Activated CD8-positive, alpha-beta memory T cell treated with anti-CD3 and anti-CD28 coated beads, Interleukin-2, amount 10 ng/mL, durations not matched to agents 7 days and 5 days (primary cell): ENCODE measurements at places on chromosomes 3 and 15. TPM values are rescaled to one million over a fixed set of nuclear protein-coding genes. Genes with fewer than 3 reads are reported as not detected.

GRCh38 chr3:17183951-17184550 is 299.3 kb downstream of the PLCL2 start:
- no peak for DNase-seq

DNA sequence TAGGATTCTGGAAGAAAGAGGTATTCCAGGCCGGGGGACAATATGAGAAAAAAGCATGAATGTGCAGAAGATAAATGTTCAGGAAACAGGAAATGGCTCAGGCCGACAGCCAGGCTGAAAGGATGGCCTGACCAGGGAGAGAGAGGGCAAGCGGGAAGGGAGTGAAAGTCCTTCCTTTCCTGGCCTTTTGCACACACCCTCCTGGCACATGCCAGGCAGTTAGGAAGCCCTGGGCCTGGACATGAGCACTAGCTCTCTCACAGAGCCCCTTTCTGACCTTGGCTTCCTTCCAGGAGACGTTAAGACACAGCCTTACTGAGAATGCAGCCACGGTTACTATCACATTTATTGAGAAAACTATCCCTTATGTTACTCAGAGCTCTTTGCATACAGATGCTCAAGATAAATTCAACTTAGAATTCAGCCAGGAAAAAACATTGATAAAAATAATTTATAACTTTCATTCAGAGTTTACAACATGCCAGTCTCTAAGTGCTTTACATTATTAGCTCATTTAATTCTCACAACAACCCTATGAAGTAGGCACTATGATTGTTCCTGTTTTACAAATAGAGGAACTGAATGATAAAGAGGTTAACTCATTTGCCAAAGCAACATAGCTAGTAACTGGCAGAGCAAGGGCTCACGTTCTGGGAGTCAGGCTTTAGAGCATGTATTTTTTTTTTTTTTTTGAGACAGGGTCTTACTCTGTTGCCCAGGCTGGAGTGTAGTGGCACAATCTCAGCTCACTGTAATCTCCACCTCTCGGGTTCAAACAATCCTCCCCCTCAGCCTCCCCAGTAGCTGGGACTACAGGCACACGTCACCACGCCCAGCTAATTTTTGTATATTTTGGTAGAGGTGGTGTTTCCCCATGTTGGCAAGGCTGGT is 39.4 kb upstream of the SMAD3 start:
- no peak for DNase-seq

DNA sequence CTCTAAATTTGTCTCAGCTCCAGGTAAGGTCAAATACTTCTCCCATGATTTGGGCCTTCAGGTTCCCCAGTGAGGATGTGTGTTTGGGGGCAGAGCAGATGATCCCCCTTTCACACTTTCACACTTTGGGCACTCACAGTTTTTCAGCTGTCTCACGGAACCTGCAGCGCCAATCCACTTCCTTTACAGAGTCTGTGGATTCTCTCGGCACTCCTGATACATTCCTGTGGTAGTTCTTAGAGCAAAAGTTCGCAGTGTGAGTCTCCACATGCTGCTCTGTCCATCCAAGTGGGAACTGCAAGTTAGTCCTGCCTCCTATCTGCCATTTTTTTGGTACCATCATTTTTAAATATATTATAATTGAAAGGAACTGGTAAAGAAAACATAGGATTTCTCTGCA is 20.2 kb upstream of the CPOX start:
- DNase-seq, result no peak

GRCh38 chr3:150830094-150830681 is 67.2 kb upstream of the SIAH2 start:
- no peak for DNase-seq

- no peak for DNase-seq
These were observed 21.6 kb upstream of the ZNF280D start for GRCh38 chr15:56754772-56755370.

DNA sequence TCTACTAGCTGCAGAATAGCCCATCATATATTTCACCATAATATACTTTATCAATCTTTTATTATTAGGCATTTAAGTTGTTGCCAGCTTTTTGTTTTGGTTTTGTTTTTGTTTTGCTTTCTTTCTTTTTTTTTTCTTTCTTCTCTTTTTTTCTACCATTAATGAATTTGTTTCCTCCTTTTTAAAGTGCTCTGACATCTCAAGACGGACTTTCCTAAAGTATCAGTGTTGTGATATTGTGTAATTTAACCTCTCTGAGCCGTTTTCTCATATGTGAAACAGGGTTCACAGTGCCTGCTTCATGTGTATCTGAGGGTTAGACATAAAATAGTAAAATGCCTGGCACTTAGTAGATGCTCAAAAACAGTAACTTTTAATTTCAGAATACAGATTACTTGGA is 109.5 kb upstream of the IL12A start:
- no peak for DNase-seq

DNA sequence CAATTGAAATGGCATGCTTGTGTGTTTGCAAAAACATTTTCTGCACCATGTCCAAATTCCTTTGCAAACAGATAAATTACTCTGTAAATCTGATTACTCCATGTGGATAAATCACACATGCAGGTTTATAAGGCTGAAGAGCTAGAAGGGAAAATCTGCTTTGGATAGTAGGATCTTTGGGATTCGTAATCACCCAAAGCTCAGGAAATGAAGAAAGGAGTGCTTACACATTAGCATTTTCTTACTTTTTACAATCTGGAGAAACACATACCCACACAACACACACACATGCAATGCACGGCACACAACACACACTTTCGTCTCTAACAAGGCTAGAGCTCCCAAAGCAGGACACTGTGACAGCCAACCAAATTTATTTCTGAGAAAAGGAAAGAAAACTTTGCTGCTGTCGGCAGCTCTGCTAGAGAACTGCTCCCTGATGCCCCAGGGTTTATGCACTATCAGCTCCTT is 2.1 kb downstream of the LSAMP start:
- DNase-seq, result no peak

- DNase-seq, result no peak
These were observed 156.4 kb upstream of the CBLB start for GRCh38 chr3:106025151-106025722.

DNA sequence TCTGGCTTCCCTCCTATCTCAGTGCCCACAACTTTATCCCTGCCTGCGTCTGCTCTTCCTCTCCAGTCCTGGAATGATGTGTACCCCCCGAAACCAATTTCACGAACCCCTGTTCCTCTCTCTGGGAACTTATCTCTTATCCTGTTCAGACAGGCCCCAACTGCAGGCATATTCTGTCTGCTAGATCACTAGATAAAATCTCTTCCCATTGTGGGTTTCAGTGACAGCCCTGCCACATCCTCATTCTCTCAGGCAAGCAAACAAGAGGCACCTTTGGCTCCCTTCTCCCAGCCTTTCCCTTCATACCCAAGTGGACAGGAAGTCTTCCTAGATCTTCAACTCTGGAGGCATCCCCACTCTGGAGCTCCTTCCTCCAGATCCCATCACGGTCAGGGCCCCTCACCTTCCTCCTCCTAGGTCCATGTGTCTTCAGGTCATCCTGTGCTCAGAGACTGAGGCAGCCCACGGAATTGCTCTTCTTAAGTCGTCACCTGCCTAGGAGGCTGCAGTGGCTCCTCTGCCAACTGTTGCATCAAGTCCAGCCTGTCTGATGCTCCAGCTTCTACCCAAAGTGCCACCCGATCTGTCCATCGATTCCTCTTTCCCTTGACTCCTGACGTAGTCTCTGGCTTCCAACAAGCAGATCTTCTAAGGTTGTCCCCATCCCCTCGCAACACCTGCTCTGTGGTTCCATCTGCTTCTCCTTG is 190.8 kb downstream of the SLCO3A1 start:
- no peak for DNase-seq

GRCh38 chr15:34456658-34457057 is 19.1 kb upstream of the GOLGA8A start:
- DNase-seq, result no peak

DNA sequence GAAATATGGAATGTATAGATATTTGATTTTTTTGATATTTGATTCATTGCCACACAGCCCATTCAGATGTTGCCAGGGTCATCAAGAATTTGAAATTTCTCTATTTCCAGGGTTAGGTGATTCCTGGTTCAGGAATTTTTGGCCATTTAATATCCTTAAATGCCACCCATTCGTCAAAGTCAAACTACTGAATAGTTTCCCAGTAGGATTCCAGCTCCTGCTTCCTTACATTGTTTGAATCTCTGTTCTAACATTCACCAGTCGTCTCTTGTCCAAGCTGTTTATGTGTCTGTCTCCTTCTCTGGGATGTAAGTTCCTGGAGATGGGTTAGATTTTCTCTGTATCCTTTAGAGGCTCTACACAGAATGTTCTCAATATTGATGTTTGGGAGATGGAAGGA is 124.9 kb upstream of the TLE3 start:
- DNase-seq, result no peak

DNA sequence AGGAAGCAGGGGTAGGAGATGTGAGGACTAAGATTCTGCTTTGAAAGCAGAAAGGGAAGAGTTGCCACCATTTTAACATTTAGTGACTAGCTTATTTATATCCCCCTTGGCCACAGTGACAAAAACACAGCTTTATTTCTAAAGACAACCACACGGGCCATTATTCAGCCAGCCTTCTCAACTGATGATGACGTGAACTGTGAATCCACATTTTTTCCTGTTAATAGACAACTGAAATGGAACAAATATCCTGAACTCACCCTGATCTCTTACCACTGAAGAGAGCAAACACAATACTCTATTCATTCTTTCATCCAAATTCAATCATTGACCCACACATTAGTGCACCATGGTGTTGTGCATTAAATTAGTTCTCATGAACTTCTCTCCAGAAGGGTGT is 145.1 kb downstream of the TNIK start:
- no peak for DNase-seq

GRCh38 chr3:78048698-78049097 is 1008.8 kb downstream of the ROBO2 start:
- no peak for DNase-seq

- no peak for DNase-seq
These were observed 69.7 kb upstream of the UBE3A start for GRCh38 chr15:25508369-25509002.

- DNase-seq, result no peak
These were observed 77.2 kb upstream of the SLC6A1 start for GRCh38 chr3:10915376-10915775.

- no peak for DNase-seq
These were observed 405.8 kb upstream of the SUCLG2 start for GRCh38 chr3:68060191-68060590.

- no peak for DNase-seq
These were observed 199.2 kb upstream of the CFAP20DC start for GRCh38 chr3:59249004-59249403.

DNA sequence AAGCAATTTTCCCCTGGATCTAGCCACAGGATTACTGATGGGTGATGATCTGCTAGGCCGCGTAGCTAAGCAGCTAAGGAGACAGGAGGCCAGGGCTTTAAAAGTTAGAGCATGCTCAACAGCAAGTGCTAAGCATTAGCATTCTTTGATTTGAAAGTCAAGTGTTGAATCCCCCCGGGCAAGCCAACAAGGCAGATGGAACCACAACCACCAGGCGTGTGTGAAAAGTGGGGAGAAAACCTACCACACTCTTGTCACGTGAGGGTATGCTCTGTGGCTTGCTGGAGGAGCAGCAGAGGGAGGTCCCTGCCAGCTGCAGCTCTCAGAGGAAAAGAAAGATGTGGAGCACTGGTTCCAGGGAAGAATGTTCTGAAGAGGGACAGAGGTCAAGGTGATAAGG is 20.9 kb downstream of the SLC51A start:
- peak; percentile 60 for DNase-seq

DNA sequence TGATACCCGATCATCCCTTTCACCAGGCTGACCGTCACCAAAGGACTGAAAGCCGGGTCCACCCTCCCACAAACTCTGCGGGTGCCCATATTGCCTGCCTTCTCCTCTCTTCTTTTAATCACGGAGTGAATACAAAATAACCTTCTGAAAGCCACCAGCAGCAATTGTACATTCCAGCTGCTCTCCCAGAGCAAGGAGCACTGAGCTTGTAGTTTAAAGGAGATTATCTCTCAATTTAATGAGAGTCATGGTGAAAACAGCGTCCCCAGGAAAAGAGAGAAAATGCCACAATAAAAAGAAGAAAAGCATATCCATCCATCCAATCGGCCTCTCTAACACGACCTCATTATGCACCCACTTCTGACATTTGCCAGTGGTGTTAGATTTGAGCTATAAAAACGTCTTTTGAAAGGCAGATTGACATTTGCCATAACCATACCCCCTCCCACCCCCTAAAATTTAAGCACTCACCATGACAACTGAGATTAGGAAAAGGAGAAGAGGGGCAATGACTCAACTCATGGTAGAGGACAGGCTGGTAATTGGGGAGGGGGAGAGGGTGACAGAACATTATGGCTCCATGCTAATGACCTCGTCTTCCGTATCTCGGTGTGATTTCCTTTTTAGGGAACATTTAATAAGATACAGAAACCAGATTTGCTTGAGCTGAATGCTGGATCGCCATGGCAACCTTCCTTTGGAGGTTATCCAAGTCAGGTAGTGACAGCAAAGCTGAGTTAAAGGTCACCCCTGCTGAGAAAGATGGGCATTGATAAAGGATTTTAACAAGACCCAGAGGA is 106.2 kb downstream of the ST8SIA2 start:
- DNase-seq, result no peak

DNA sequence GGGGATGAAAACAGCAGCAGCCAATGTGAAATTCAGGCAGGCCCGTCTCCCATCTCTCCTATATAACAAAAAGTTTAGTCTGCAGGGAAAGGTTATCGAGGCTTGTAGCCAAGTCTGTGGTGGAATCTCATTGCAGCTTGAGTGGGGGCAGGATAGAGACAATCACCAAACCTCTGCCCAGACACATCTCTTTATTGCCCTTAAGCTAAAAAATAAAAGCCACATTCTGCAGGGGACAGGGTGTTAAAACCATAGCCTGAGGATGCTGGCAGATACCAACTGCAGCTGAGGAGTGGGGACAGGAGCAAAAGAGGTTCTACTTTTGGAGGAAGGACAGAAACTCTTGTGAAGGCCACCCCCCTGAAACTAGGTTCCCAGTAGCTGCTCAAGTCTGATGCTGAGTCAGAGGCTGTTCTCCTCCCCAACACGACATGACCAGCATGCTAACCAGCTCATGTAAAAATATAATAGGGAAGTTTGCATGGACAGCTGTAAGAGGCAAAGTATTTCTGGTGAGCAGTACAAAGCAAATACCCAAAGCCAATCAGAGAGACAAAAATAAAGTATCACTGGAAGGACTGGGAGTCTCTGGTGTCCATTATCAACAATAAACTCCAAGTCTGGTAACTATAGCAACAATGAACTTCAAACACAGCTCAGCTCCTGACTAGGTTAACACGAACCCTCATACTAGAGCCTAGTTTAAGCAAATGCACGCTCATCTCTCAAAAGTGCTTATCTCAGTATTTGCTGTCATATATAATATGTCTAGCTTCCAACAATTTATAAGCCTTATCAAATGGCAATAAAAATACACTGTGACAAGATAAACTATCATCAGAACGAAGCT is 362.2 kb upstream of the SLCO3A1 start:
- DNase-seq, result peak; percentile 67

The C3orf33 gene
- total RNA-seq, result 1.3 TPM

The C3orf22 gene
- not detected for total RNA-seq

The OXNAD1 gene
- 44.9 TPM for total RNA-seq

The PLD1 gene
- 3.4 TPM for total RNA-seq

The C3orf49 gene
- total RNA-seq, result not detected

The CADPS gene
- not detected for total RNA-seq

The CLDN16 gene
- not detected for total RNA-seq

The IL5RA gene
- not detected for total RNA-seq
